Stimulated activated CD8-positive, alpha-beta memory T cell treated with anti-CD3 and anti-CD28 coated beads, Interleukin-4, amount 100 ng/mL, for 48 hours (primary cell): ENCODE measurements at places on chromosomes 2 and 18.

- no peak for DNase-seq
Measured at GRCh38 chr18:22279741-22280452, 110.5 kb downstream of the GATA6 start.

- DNase-seq: no peak
Measured at GRCh38 chr18:23971666-23972230, 42.8 kb upstream of the TTC39C start.

DNA sequence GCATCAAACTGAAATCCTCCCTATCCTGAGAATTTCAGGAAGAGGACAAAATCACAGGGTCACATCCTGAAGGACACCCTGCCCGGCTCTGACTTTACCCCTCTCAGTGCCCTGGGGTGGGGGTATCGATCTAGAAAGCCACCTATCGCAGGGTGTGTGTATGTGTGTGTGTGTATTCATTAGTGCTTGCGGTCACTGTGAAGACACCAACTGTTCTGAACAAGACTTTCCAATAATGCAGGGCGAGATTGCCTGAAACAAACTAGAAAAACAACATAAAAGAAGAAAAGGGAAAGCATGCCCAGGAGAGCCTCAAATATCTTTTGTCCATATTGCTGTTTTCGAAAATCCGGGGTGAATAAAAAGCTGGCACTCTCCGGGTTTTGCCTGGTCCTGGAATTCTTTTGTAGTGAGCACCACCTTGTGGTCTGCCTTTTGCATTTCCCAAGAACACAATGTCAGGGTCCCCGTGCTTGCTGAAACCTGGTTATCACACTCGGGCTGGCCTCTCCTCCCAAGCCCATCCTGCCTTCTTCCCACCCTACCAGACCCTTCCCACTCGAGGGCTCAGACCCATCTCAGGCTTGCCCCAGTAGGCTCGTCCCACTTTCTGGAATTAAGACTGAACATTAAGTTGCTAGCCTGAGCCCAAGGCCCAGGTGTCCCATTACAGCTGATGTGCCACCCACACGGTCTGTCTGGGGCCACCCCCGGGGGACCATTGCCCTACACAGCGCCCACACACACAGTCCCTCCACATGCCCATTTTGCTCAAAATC, 25.0 kb upstream of the COPS8 start:
- no peak for DNase-seq

GRCh38 chr2:238420878-238421694, 5.6 kb upstream of the ASB1 start:
- peak; percentile 13 for DNase-seq

GRCh38 chr2:2764001-2764355, 432.9 kb upstream of the MYT1L start:
- no peak for DNase-seq

GRCh38 chr2:128714285-128714684, 395.6 kb upstream of the HS6ST1 start:
- DNase-seq: no peak

- DNase-seq: no peak
Measured at GRCh38 chr18:23994361-23994902, 20.1 kb upstream of the TTC39C start.

DNA sequence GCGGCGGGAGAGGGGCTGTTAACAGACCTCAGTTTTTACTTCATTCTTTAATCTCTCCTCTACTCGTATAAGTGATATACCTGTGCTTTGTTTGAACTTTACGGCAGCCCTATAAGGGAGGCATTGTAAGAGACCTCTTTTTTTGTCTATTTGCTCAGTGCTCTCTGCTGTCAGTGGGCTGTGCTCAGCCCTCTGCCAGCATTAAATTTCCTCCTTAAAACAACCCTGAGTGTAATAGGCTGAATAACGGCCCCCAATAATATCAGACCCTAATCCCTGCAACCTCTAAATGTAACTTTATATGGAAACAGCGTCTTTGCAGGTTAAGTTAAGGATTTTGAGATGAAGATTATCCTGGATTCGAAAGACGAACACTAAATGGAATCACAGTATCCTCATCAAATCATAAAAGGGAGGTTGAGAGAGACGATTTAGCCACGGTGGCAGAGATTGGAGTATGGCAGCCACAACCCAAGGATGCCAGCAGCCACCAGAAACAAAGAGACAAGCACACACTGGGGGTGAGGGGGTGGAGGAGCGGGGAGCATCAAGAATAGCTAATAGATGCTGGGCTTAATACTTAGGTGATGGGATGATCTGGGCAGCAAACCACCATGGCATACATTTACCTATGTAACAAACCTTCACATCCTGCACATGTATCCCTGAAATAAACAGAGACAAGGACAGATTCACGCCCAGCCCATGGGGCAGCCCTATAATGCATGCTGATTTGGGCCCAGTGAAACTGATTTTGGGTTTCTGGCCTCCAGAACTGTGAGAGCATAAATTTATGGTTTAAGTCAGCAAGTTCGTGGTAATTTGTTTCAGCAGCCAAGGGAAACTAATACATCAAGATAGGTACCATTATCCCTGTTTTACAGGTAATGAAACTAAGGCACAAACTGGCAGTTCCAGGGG, 894 bp upstream of the FARSB start:
- DNase-seq: no peak

- DNase-seq: no peak
Measured at GRCh38 chr2:179691235-179691634, 170.2 kb downstream of the ZNF385B start.

DNA sequence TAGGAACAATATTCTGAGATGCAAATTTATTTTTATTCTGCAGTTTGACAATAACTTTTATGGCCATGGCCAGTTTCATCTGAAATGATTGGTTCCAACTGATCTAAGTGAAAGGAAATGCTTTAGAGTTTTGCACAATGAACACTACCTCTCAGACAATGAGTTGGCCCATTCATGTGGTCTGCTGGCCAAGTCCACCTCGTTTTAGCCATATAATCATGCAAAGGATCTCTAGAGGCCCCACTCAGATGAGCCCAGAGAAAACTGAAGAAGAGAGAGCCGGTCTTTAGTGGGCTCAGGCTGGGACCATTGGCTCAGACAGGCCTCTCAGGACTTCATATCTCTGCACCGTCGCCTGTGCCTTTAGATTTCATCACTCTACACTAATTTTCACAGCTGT, 254.7 kb downstream of the MREG start:
- DNase-seq: no peak

- DNase-seq: no peak
Measured at GRCh38 chr2:72454189-72454588, 306.5 kb upstream of the CYP26B1 start.

- DNase-seq: no peak
Measured at GRCh38 chr2:97678298-97678697, 8.8 kb downstream of the C2orf92 start.

- no peak for DNase-seq
Measured at GRCh38 chr2:103166456-103167324, 404.9 kb downstream of the TMEM182 start.

GRCh38 chr2:235085476-235085875, 133.7 kb downstream of the SH3BP4 start:
- DNase-seq: no peak

GRCh38 chr2:113283704-113284284, 5.1 kb upstream of the PAX8 start:
- DNase-seq: no peak

- no peak for DNase-seq
Measured at GRCh38 chr2:28616396-28616999, 120.6 kb downstream of the PLB1 start.

- no peak for DNase-seq
Measured at GRCh38 chr2:100641125-100641435, 78.3 kb downstream of the PDCL3 start.

DNA sequence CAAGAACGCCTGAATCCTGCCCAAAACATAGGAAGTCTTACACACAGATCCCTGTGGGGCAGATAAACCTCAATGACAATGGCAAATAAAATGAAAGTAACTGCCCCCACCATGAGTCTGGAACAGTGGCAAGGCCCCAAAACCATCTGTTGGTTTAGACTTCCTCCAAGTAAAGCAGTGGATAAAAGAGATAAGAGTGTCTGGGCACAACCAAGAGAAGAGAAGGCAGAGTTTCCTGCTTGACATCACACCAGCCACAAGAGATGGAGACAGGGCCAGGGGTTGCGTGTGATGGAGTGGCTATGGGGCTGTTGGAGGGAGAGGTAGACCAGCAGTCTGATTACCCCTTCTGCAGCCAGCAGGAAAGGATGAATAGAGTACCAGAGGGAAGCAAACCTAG, 212.1 kb upstream of the POU3F3 start:
- DNase-seq: no peak
